Testis (tissue), 5 donors: ENCODE measurements at places on chromosomes 5 and 9.
A peak's percentile ranks its signal among the peaks of the same experiment; 100 is the strongest.

DNA sequence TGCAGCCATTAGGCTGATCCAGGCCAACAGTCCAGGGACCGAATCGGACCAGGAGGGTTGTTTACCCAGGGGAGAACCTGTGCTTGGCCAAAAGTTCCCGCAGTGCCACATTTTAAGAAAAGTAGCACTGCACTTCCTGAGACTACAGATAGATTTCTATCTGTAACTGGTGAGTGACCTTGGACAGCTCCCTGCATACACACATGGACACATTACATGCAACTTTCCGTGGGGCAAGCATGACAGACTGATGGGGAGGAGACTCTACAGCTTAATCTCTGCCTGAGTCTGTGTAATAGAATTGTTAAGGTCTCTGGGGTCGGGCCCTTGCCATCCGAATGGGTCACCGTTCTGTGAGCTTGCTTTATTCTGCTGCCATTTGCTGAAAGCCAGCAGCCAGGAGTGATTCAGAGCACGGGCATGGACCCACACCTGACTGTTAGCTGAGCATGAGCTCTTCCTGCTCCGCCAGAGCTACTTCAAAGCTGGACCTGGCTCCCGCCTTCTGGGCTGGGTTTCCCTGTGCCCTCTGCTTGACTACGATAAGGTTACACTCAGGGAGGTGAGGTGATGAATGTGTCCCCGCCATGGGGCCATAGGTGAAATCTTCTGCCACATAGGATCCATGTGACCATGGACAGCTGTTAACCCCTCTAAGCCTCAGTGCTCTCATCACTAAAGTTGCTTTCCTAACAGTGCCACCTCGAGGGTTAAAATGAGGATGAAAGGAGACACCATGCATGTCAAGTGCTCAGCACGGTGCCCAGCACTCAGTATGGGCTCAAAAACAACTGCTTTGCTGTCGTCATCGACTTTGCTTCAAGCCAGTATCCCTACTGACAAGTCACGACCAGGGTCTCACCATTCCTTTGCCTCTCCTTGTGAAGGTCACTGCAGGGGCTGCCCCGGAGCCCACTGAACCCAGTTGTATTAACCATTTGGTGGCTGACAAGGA is 200.0 kb downstream of the MELK start:
- DNase-seq, result no peak

DNA sequence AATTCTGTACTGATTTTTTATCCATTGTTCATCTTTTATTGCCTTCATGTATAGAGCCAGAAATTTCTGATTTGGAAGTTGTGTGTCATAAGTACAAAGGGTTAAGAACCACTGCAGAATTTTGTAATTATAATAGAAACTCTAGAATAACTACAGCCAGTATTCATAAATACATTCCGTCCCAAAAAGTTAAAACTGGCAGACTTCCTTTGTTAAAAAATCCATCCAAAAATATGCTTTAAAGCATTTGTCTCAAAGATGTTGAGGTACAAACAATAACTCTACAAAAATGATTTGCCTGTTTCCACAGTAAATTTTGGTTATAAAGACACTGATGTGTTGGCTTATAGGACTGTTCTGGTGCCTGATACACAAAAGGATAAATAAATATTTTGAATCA is 436.6 kb downstream of the DTWD2 start:
- no peak for DNase-seq

- DNase-seq, result no peak
Observed at GRCh38 chr5:172413601-172414171, 40.6 kb downstream of the SH3PXD2B start.

GRCh38 chr9:88421348-88421747 is 33.1 kb downstream of the SPIN1 start:
- no peak for DNase-seq

GRCh38 chr5:147482706-147483180 is 27.1 kb downstream of the DPYSL3 start:
- DNase-seq, result no peak

DNA sequence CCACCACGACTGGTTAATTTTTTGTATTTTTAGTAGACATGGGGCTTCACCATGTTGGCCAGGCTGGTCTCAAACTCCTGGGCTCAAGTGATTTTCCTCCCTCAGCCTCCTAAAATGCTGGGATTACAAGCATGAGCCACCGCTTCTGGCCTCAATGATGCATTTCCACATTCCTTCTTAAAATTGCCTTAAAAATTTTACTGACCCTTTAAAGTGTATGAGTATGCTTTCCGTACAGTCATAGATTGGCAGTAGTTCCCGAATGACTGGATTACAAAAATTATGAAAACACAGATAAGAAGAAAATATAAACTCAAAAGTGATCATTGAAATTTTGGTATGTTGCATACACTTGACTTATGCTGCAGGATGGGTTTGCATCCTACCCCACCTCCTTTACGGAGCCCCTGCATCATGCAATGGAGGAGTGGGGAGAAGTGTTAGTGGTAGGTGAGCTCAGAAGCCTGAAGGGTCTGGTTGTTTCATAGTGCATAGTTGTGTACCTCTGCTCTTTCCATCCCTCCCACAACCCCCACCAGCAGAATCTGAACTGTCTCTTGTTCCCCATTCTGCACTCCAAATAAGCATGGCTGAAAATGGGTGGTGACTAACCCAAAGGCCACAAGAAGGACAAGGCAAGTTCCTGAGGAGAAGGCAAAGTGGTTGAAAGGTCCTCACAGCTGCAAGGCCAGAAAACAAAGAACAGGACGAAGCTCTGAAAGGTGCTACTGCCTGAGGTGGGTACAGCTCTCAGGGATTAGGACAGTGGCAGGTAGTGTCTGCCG is 26.8 kb downstream of the ANKRD55 start:
- no peak for DNase-seq

GRCh38 chr9:121194730-121195129 is 6.9 kb downstream of the RAB14 start:
- no peak for DNase-seq

DNA sequence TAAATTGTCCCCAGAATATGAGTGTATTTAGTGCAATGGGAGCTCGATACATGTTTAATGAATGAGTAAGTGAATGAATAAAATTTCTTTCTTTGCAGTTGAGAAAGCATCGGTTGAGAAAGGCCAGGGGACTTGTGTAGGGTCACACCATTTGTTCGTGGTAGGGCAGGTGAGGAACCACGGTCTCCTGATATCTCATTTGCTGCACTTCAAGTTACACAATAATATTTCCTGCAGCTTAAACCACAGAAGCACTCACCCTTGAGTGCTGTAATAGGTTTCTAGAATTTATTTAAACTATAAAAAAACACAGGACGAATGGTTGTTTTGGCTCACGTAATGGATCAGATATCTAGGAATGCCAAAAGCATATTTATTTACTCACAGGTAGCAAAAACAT is 429.8 kb downstream of the SPATA31D1 start:
- DNase-seq, result no peak

DNA sequence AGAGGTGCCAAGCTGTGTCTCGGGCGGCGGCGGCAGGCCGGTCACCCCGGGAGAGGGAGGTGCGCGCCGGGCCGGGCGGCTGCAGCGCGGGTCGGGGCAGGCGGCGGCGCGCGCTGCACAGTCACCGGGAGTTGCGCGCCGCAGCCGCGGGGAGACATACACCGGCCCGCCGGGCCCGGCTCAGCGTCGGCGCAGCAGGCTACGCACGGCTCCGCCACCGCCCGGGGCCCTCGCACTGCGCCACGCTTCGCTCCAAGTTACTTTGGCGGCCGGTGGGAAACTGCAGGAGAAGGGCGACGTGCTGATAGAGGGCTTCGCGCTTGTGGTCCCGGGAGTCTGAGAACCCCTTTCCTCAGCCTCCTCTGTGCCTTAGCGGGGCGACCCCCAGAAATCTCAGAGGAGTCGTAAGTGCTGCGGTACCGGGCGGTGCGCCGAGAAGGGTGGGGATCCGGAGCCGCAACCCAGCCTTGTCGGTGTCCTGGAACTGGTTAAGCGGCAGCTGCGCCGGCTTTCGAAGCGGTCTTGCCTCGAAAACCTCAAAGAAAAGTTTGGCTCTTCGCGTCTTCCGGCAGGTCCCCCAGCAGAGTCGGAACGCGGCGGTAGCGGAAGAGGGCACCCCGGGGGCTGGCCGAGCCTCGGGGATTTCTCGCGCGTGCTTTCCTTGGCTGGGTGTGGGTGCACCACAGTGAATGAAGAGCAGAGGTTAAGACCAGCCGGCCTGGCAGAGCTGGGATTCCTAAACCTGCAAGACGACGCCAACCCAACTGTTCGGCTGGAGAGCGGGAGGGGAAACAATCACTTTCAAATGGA is at the start of gene EFNA5:
Gene EFNA5, minus strand, starts transcription at position 6 of the 810 bp plus-strand sequence.
- DNase-seq, result peak; percentile 49

- no peak for DNase-seq
Observed at GRCh38 chr9:126793686-126794417, 11.0 kb upstream of the ZBTB43 start.

GRCh38 chr9:137305798-137306065 is 3.7 kb upstream of the NRARP start:
- no peak for DNase-seq

DNA sequence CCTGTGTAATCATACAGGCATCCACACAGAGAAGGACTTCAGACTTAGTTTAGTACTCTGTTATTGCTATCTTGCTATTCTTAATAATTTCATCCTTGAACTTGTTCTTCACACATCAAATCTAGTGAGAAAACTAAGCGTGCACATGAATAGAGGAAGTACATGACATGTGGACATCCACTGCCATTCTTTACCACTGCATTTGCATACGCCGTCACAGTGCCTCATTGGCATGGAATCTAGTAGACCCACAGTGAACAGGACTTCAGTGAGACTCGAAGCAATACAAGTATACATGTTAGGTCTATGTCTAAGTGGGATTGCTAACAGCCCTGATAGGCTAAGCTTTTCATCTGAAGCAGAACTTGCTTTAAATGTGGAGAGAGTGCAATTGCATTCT is 592.1 kb downstream of the TLE4 start:
- DNase-seq, result no peak

DNA sequence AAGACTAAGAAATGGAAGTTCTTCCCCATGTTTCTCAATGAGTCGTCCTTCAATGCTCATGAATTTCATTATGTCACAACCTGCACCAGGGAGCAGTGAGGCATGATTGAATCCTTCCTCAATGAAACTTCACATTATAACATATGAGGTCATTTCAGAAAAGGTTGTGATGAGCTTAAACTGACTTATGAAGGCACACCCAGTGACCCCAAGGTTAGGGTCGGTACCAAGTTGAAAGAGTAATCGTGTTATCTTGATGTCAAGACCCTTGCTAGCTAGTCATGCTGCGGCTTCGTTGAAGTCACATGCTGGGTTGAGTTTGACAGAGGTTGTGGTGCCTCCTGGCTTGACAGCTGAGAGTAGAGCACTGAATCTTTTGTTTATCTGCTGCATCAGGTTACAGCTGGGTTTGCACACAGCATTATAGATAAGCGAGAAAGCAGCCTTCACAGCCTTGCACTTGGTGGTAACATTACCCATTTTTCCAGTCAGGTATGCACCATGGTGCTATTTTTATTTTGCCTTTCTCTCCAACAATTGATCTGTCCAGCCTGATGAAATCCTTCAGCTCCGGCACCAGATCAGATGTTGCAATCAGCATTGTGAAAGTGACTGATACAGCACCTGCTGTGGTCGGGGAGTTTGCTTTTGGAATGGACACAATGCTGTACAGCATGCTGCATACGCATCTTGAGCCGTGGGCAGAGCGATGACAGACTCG is 133.2 kb downstream of the ERCC6L2 start:
- DNase-seq, result no peak
